ENCODE measurements at places on chromosomes 5 and 9. TPM values are rescaled to one million over a fixed set of nuclear protein-coding genes. Genes with fewer than 3 reads are reported as not detected.

- no peak for DNase-seq
These were observed 83.8 kb upstream of the NMUR2 start for GRCh38 chr5:152488869-152489268.

GRCh38 chr9:95970317-95970716 lies 94.8 kb downstream of the ERCC6L2 start:
- DNase-seq: no peak

DNA sequence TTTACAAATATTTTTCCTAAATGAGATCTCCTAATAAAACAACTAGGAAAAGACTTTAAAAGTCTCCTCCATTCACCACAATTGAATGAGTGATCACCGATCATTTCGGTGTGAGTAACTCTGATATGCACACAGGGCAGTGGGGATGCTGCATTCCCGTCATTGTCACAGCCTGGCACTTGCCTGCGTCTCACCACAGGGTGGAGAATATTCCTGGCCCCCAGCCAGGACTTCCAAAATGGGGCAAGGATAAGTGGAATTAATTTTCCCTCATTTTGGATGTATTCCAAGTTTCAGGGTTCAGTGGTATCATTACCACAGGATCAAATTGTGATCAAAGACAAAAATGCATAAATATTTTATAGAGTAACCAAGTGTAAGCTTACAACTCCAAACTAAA lies 107.1 kb downstream of the CTNND2 start:
- DNase-seq: no peak

DNA sequence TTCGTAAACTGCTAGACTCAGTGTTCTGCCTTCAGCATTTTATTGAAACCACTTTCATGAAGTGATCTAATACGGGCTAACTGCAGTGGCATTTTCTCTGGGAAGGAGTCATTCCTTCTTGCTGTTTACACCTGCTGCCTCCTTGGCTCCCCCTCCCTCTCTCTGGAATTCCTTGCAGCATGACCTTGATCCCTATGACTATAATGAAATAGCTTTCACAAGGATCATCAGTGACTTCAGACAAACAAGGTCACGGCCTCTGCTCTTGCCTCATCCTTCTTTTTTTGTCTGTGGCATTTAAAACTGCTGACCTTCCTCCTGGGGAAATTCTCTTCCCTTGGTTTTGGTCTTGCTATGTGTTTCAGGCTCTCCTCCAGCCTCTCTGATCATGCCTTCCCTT lies 90.2 kb downstream of the ZNF462 start:
- DNase-seq: no peak

- no peak for DNase-seq
These were observed 96.6 kb downstream of the UBAP2 start for GRCh38 chr9:33952066-33952465.

GRCh38 chr9:80842389-80842788 lies 847.0 kb downstream of the TLE1 start:
- DNase-seq: no peak

- no peak for DNase-seq
These were observed 4.7 kb downstream of the SLC2A6 start for GRCh38 chr9:133474215-133474614.

GRCh38 chr9:110142253-110142652 lies 65.7 kb downstream of the C9orf152 start:
- DNase-seq: no peak

DNA sequence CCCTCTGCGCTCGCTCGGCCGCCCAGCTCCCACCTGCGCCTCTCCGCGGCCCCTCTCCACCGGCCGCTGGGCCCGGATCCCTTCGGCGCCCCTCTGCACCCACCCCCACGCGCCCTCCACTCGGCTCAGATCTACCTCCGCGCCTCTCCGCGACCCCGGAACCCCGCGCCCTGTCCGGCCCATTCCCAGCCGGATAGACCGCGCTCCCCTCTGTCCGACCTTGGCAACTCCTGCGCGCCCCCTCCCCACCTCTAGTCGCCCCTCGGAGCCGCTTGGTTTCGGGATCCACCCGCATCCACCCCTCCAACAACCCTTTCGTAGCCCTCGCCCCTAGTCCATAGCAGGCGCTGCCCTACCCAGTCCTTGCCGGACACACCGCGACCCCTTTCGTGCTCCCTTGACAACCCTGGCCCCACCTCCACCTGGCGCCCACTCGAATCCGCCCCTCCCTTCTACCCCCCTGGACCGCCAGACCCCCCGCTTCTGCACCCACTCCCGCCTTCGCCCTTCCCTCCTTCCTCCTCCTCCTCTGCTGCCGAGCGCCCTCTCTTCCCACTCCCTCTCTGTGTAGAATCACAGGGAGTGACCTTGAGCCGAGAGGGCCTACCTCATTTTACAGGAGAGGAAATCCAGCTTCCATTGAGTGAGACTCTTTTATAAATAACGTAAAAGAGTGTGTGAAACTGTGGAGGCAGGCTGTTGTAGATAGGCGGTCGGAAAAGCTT lies 525 bp upstream of the AK3 start:
- peak; percentile 51 for DNase-seq

GRCh38 chr5:89452081-89452480 lies 569.1 kb upstream of the MEF2C start:
- DNase-seq: no peak

DNA sequence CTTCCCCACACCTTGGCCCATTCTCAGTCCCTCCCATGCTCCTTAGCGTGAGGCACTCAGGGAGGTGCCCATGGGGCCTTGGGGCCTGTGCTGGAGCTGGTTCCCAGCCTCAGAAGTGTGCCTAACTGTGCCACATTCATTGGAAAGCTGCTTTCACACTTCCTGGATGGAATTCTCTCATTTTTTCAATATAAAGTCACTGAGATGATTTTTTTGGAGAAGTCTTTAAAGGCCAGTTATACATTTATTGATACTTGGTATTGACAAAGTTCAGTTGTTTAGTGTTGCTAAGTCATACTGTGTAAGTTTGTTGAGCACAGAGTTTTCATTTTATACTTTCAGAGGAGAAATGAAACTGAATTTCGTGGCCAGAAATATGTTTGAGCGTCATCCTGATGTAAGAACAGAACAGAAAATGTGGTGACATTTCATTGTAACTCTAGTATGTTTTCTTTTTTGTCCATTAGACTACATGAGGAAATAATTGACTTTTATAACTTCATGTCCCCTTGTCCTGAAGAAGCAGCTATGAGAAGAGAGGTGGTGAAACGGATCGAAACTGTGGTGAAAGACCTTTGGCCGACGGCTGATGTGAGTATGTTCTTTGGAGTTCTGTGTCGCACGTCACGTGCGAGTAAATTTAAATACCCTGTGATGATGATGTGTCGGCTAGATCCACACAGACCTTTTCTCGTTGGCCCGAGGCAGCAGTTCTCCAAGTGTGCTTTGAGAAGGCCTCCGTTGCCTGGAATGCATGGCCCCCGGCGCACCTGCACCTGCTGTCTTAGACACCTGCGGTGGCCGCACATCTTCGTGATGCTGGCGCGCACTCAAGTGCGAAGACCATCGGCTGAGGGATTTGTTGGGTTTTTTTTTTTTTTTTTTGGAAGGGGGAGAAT lies 24.1 kb downstream of the TENT4A start:
- no peak for DNase-seq

DNA sequence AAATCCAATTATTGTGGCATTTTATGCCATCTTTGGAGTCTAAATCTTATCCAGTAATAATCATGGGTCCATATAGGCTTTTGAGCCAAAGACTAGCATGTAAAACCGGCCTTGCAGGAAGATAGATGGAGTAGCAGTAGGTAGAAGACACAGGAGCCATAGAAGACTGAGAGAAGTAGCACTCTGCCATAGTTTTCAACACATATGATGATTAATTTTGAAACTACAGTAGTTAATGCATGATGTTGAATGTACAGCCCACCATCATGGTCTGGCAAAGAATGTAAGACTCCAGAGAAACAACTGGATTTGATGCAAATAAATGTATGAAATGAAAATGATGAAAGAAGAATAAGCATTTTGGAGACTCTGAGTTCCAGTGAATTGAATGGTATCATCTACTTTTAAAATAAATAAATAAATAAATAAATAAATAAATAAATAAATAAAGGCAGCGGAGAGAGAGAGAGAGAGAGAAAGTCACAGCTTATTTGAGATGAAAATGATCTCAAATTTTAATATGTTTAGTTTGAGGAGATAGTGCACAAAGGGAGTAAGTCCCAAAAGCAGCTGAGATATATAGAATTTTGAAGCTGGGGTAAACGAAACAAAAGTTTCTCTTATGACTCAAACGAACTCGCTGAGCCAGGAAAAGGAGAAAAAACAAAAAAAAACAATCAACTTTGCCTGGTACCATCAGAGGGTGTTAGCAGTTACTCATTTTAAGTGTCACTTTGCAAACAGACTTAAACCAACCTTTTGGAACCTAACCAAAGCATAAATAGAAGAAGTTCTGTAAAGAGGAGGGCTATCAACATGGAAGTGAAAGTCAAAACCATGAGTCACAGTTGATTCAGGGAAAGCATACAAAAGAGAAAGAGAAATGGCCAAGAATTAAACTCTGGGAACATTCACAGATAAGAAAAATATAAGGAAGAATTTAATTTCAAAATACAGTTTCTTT lies 388.7 kb downstream of the CETN3 start:
- DNase-seq: no peak

Gene PIP5K1B
- 2.9 TPM for total RNA-seq

Gene STPG3
- total RNA-seq: not detected

Gene SLC36A3
- not detected for total RNA-seq

Gene EPB41L4B
- total RNA-seq: 2.9 TPM

Gene NOXA1
- 1.2 TPM for total RNA-seq

Measured in frontal cortex (tissue), 4 donors.